T-helper 22 cell (primary cell): ENCODE measurements at places on chromosomes 3 and 15.

DNA sequence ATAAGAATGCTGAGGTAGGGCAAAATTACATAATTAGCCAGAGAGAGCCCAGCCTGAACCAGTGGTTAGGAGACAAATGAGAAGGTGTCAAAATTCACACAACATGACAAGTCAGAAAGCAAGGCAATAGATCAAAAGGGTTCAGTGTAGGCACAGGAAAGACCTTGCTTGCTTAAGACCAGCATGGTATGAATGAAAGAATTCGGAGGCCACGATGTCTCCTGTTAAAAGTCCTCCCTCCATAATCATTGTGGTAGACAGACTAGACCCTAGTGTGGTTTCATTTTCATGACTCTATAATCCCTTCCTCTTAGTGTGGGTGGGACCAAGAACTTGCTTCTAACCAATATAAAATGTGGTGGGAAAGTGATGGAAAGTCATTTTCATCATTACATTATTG lies 98.7 kb upstream of the ANKRD28 start:
- no peak for DNase-seq

DNA sequence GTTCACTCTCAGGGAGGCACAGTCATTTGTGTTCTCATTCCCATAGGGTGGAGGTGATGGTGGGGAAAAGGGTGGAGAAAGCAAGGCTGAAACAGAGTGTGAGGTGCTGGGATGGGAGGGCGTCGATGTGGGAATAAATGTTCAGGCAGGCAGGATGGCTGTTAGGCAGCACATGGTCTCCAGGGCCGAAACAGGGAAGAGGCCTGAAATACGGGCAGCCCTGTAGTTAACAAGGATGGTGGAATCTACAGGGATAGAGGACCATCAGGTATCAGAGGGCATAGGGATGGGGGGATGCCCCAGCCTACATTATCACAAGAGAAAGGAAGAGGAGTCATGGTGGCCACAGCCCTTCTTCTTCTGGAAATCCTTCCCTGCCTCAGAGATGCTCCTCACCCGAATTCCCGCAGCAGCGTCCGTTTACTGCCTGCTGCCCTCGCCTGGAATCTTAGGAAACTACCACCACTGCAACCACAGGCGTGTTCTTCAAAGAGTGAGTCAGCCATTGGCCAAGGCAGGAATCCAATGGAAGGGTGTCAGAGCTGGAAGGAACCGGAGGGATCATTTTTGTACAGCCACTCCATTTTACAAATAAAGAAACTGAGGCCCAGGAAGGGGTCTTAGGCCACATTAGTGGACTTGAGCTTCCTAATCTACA lies 49.7 kb upstream of the POMGNT2 start:
- no peak for DNase-seq

- no peak for DNase-seq
Observed at GRCh38 chr3:156941311-156941710, 115.2 kb downstream of the LEKR1 start.

DNA sequence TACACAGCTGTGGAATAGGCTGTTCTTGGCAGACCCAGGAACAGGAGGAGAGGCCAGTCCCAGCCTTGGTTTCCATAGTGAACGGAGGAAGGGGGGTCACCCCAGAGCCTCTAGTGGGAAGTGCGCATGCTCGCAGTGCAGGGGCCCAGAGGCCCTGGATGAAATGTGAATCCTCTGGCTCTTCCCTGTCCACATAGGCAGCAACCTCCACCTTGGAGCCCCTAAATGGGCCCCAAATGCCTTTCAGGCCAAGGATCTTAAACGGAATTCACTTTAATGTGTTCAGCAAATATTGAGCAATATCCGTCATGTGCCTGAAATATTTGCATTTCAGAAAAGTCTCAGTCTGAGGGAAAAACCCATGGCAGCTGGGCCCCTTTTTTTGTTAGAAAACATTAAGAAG lies 3.3 kb upstream of the NDN start:
- DNase-seq, result no peak

- no peak for DNase-seq
Observed at GRCh38 chr3:5270666-5271371, 83.3 kb downstream of the EDEM1 start.
